Suppressor macrophage treated with lipopolysaccharide for 4 hours (primary cell): ENCODE measurements at places on chromosomes 11 and 22.

DNA sequence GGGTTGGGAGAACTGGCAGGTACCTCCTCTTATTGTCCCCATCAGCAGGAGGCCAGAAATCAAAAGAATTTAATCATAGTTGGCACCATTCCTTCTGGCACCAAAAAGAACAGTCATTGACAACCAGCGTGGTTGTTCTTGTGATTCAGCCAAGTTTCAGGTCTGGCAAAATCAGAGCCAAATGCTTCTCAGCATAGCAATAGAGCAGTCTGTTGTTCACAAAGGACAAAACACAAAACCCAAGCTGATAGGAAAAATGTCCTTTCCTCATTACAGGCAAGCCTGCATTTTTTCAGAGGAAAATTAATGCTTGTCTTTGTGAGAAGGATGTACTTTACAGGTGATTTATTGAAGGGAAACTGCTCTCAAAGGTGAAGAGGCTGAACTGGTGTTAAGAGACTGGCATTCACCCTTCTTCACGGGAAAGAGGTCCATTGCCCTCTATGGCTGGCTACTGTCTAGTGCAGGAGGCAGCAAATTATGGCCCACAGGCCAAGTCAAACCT, 241.8 kb upstream of the ARHGAP42 start:
- no peak for DNase-seq

- no peak for DNase-seq
These were observed 33.7 kb downstream of the SAMM50 start for GRCh38 chr22:43988960-43989359.

GRCh38 chr11:15180212-15180792, 65.6 kb downstream of the INSC start:
- no peak for DNase-seq

GRCh38 chr11:110903830-110904229, 191.6 kb upstream of the ARHGAP20 start:
- no peak for DNase-seq

DNA sequence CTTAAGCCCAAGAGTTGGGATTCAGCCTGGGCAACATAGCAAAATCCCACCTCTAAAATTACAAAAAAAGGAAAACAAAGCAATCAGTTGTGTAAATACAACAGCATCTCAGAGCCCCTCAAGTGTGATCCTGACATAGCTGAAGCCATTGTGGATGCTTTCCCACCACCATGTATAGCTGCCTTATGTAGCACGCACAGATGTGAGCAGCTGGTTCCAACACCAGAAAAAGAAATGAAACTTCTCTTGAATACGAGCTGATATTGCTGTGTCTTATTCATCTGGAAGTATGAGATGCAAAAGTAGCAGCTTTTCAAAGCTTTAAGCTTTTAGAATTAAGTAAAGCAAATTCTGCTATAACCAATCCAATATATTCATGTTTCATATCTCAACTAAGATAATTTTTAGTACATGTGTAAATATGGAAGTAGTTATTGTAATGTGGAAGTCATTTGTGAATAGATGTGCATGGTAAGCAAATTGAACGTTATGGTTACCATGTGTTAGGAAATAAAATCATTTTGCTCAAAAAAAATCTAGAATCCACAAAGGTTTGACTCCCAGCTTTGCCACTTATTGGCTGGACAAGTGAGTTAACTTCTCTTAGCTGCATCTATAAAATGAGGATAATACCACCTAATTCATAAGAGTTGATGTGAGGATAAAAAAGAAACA, 63.2 kb downstream of the SGSM3 start:
- no peak for DNase-seq

DNA sequence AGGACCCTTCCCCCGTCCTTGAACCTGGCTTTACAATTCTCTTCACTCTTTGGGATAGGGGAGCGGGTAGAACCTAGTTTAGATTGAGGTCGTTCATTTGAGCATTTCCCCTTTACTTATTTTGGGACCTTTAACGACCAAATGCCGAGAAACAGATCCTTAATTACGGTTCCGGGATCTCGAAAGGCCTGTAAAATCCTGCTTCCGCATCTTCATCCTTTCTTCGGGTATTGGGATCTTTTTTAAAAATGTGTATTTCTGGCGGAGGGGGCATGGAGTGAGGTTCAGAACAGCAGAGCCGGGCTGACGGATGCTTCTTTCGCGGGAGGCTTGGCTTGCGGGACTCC, 395 bp upstream of the HIPK3 start:
- DNase-seq: no peak

DNA sequence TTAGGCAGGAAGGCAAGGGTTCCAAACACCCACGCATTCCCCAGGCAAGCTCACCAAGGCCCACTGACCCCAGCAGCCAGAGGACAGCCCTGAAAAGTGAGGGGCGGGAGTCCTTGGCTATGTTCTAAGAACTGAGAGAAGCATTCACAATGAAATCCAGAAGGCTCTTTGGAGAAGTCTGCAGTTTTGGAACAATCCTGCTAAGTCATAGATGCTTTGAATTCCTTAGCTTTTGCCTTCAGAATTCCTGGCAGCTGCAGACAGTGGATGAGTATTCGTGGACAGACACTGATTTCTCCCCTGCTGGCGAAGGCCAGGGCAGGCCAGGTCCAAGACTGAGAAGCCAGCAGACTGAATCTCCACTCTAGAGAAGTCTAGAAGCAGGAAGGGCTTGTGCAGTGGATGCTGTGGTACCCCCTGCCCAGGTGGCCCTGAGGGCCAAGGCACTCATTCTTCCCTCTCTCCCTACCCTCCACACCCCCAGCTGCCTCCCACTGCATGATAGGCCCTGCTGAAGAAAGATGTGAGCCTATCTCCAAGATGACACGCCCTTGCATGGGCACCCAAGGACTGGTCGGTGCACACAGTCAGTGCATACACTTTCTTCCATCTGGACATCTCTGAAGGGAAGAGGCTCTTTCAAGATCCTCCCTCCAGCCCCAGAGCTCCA, 133.2 kb upstream of the TEAD1 start:
- no peak for DNase-seq

- DNase-seq: peak; percentile 19
These were observed 14.1 kb downstream of the AASDHPPT start for GRCh38 chr11:106091480-106092123.

- DNase-seq: no peak
These were observed 94.1 kb downstream of the MPPED1 start for GRCh38 chr22:43505896-43506295.

DNA sequence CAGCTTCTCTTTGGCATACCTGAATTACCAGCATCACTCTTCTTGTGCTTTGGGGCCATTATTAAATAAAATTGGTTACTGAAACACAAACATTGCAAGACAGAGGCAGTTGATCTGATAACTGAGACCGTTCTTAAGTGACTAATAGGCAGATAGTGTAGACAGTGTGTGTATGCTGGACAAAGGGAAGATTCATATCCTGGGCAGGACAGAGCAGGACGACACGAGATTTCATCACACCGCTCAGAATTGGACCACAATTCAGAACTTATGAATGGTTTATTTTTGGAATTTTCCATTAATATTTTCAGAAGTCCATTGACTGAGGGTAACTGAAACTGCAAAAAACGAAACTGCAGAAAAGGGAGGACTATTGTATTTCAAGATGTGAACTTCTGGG, 68.6 kb downstream of the LDLRAD3 start:
- DNase-seq: peak; percentile 29

DNA sequence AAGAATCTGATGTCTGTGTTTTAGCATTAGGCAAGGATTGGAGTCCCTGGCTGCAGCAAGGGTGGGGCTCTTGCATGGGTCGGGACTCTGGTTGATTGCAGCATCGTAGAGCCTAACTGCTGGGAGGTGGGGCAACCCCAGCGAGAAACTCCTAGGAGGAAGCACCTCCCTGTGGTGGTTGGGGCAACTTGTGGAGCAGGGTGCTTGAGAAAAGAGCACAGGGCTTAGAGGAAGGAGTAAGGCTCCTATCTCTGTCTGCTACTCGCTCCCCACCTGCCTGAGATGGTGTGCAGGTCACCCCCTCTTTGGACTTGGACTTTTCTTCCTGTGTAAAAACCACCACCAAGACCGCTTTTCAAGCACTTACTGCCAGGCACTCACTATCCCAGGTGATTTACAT, 15.6 kb downstream of the SREBF2 start:
- peak; percentile 91 for DNase-seq

- DNase-seq: peak; percentile 81
These were observed 3.4 kb upstream of the CDC42EP2 start for GRCh38 chr11:65311170-65311678.

- no peak for DNase-seq
These were observed 8.3 kb downstream of the SRSF8 start for GRCh38 chr11:95074792-95075563.

GRCh38 chr11:123797541-123797940, 8.6 kb downstream of the OR6M1 start:
- no peak for DNase-seq

DNA sequence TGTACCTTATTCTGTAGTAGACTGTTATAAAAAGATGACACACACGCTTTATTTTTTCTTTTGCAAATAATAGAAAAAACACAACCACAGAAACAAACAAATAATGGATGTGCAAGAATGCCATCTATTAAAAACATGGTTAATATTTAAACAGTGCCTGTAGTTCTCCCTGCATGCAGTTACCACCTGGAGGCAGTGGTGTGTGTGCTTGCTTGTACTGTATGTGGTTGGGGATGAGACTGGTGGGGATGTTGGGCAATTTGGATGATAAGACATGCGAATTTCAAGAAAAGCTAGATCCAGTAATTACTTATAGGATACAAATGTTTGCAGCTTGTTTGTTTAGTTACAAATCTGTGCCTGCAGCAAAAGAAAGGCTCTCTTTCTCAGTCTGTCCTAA, 3.6 kb downstream of the C11orf87 start:
- no peak for DNase-seq

DNA sequence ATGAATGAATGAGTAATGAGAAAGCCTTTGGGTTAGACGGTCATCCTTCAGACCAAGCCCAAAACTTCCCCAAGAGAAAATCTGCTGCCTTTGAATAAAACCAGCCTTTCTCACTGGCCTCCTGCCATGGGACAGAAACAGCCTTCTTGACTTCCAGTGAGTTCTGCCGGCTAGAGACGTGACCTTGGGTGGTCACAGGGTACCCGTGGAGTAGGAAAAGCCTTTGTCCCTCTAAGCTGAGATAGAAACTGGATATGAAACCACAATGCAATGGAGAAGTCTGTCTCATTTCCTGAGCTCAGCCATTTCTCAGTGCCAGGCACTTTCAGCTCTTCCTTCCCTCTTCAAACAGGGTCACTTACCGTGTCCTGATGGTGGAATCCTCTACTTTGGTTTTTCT, 21.2 kb upstream of the YWHAH start:
- DNase-seq: peak; percentile 83

- no peak for DNase-seq
These were observed 98.3 kb downstream of the PTPRJ start for GRCh38 chr11:48078689-48079088.

DNA sequence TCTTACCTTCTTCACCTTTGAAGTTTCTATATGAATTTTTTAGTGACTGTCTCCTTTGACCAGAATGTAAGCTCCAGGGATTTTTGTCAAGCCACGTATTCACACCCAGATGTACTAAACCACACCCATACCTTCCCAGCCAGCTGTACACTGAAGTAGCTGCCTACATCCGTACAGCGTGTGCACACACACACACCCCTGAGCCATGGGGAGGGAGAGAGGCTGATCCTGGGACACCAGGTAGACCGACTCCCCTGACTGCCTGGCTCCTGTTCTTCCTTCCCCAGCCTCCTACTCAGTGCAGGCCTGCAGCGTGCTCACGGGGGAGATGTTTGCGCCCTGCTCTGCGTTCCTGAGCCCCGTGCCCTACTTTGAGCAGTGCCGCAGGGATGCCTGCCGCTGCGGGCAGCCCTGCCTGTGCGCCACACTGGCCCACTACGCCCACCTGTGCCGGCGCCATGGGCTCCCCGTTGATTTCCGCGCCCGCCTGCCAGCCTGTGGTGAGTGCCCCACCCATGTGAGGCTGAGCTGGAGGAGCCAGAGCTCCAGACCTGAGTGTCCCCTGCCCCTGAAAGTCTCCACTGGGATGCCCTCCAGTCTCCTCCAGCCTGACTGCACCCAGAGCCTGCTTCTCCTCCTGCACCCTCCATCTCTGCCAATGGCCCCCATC, 25.9 kb downstream of the OTOG start:
- no peak for DNase-seq

DNA sequence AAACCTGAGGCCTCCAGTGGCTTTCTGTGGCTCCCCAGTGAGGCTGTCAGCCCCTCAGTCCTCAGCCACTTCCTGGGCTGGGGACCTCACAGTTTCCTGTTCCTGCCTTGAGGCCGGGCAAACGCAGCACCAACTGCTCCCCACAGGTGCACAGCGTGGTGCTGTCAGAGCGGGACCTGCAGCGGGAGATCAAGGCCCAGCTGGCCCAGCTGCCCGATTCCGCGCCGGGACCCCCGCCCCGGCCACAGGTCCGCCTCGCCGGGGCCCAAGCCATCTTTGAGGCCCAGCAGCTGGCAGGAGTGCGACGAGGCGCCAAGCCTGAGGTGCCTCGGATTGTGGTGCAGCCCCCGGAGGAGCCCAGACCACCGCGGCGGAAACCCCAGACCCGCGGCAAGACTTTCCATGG, 5.4 kb downstream of the TBC1D10C start:
- no peak for DNase-seq

DNA sequence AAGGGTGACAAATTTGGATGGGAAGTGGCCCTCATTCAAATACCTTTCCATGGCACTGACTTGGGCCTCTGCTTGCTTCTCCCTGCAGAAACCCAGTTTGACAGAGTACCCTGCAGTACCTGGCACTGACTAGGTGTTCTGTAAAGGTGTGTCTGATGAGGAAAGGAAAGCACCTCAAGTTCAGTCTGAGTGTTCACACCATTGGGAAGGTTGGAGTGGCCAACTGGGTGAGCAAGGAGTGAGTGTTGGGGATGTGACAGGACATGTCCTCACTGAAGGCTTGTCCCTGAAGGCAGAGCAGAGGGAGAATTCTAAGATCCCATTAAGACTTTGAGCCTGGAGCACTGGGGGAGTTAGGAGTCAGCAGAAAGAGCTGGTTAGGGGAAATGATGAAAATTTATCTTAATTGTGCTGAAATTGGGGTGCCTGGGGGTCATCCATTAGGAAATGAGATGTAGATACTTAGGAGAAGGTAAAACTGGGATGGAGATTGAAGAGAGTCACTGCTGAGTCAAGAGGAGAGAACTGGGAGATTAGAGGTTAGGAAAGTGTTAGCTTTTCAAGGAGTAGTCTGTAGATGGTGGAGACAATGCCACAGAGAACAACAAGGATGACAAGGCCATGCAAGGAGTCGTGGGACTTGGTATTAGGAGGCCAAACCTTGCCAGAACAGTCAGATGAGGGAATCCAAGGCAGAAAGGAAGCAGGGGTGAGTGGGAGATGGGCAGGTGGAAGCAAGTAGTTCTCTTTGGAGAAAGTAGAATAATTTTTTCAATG, 6.1 kb downstream of the SREBF2 start:
- no peak for DNase-seq

DNA sequence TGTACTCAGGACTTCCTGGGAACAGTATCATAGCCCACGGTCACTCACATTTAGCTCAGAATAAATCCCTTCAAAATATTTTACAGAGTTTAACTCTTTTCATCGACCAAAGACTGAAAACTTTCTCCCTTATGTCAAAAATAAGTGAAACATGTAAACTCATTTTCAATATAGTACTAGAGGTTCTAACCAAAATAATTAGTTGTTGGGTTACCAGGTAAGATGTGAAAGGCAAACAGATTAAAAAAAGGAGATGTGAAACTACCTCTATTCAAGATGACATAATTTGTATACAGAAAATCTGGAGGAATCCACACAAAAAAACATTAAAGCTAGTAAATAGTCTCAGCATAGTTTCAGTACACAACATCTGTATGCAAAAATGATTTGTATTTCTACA, 20.3 kb downstream of the XKR3 start:
- DNase-seq: no peak
